Hair follicle dermal papilla cell (primary cell): ENCODE measurements at places on chromosomes 3 and 15. TPM values are rescaled to one million over a fixed set of nuclear protein-coding genes. Genes with fewer than 3 reads are reported as not detected.

The SYNM gene
- 6.3 and 7.2 TPM in 2 replicates for total RNA-seq

The SLC28A1 gene
- not detected in 2 replicates for total RNA-seq

The ST8SIA2 gene
- 18.2 and 24.2 TPM in 2 replicates for total RNA-seq

The P4HTM gene
- total RNA-seq, result 23.4 and 31.8 TPM in 2 replicates

The RAD18 gene
- total RNA-seq, result 10.0 and 11.4 TPM in 2 replicates

The TIMMDC1 gene
- 43.0 and 46.6 TPM in 2 replicates for total RNA-seq

The CACNA1D gene
- 0.97 and 2.3 TPM in 2 replicates for total RNA-seq

The ADAMTSL3 gene
- not detected in 2 replicates for total RNA-seq

The XCR1 gene
- total RNA-seq, result not detected in 2 replicates

The EXD1 gene
- not detected in 2 replicates for total RNA-seq

The CCDC71 gene
- total RNA-seq, result 36.8 and 37.6 TPM in 2 replicates

The GLCE gene
- total RNA-seq, result 12.0 and 13.6 TPM in 2 replicates

The COL7A1 gene
- 57.8 and 66.9 TPM in 2 replicates for total RNA-seq

The CDCP1 gene
- 31.5 and 39.8 TPM in 2 replicates for total RNA-seq

The DUOXA2 gene
- total RNA-seq, result not detected in 2 replicates

The CPOX gene
- 16.8 and 20.8 TPM in 2 replicates for total RNA-seq

The OR5K2 gene
- total RNA-seq, result not detected in 2 replicates

The GRAMD2A gene
- total RNA-seq, result 0.32 and 0.61 TPM in 2 replicates

The RAD51 gene
- 1.1 and 1.8 TPM in 2 replicates for total RNA-seq

The CNTN6 gene
- 1.3 TPM in 1 of 2 replicates, not detected in the other for total RNA-seq

The AHSG gene
- not detected in 2 replicates for total RNA-seq
